Sigmoid colon (tissue), 7 donors: ENCODE measurements at places on chromosomes 5 and 9. TPM values are rescaled to one million over a fixed set of nuclear protein-coding genes. Genes with fewer than 3 reads are reported as not detected.

- no peak for DNase-seq
These were observed 250.4 kb upstream of the CDH12 start for GRCh38 chr5:23103566-23103965.

Gene OXCT1
- 24.2 TPM for total RNA-seq

Gene MYO10
- total RNA-seq = 6.1 TPM

- no peak for DNase-seq
These were observed 112.9 kb downstream of the CHSY3 start for GRCh38 chr5:130017173-130017572.

Gene PDCD1LG2
- 1.1 TPM for total RNA-seq

Gene PCDHAC2
- total RNA-seq = 2.2 TPM

- DNase-seq = no peak
These were observed 90.0 kb downstream of the DOCK8 start for GRCh38 chr9:304519-305185.

DNA sequence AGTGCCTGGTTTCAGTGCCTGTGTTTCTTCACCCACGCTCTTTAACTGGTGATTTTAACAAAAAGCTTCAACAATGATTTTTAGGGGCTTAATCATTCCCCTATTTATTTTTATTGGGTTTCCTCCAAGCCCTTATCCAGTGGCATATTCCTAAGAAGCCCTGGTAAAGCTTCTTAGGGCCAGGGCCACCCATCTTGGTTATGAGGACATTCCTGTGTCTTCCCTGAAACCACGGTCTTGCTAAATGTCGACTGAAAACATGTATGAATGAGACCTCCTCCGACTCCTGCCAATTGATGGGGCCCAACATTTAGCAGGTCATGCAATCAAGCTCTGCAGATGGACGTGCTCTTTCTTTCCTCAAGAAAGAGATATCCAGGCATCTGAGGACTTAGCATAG lies 13.7 kb upstream of the CARTPT start:
- DNase-seq = no peak

Gene FBP2
- not detected for total RNA-seq

DNA sequence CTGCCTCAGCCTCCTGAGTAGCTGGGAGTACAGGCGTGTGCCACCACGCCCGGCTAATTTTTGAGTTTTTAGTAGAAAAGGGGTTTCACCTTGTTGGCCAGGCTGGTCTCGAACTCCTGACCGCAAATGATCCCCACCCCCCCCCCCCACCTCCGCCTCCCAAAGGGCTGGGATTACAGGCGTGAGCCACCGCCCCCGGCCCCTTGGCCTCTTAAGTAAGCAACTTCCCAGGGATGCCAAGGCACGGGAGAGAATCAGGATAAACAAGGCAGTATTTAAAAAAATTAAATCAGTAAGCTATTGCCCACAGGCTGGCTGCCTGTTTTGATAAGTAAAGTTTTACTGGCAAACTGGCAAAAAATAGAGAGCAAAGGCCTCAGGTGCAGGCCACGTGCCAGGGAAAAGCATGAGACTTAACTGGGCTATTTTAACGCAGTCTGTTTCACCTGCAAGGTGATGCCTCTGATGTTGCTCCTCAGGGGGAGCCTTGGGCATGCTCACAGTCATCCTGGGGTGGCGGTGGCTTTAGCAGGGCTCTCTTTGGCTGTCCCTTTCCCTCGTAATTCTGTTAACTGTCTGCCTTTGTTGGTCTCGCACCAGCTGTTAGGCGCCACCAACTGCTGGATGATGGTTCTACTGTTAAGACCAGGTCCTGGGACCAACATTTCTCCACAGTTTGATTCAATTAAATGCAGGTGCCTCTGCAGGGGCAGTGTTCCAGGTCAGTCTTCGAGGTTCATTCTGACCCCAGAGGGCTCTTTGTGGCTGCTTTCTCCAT lies 19.4 kb upstream of the RNF130 start:
- no peak for DNase-seq

DNA sequence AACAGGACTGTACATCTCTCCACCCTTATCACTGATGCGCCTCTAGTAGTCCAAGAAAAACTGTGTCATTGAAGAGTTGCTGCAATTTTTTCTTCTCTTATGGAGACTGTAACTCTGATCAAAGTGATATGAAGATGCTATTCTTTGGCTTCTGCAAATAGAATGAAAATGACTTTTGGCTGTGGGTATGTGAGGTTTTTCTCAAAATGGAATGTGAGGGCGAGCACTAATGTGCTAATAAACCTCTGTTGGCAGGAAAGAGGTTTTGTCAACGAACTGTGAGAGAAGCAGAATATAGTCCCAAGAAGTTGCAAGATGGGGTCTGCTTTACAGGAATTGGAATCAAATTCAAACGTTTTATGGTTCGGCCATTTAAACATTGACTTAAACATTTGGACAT lies 252.0 kb upstream of the GAS1 start:
- no peak for DNase-seq

Gene PELO
- total RNA-seq = 60.1 TPM

DNA sequence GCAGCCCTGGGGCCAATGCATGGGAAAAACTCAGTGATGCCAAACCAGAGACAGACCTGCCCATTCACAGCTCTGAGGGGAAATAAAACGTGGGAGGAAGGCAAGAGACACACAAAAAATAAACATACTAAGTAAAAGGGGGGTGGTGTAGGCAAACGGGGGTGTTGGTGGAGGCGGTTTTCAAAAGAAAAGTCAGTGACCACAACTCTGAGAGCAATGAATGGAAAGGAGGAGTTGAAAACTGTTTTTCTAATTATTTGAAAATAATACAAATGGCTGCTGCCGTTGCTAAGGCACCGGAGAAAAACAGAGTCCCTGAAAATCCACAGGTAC lies 293.5 kb downstream of the EFNA5 start:
- no peak for DNase-seq

- no peak for DNase-seq
These were observed 88.3 kb downstream of the SLC38A9 start for GRCh38 chr5:55623789-55624188.

DNA sequence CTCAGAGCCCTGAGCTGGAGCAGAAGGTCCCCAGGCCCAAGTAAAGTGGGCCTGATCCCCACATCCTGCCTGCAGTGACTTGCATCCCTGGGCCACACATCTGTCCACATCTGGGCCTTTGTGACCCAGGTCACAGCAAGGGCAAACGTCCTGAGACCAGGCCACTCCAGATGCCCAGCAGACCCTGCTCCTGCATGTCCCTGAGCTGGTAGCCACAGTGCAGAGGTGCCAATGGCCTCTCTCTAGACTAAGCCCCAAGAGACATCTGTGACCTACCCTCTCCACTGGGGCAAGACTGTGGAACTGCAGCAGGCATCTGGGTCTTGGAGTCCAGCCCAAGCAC lies 2.5 kb downstream of the FLT4 start:
- DNase-seq = no peak
